ENCODE measurements at places on chromosomes 2 and 18.

DNA sequence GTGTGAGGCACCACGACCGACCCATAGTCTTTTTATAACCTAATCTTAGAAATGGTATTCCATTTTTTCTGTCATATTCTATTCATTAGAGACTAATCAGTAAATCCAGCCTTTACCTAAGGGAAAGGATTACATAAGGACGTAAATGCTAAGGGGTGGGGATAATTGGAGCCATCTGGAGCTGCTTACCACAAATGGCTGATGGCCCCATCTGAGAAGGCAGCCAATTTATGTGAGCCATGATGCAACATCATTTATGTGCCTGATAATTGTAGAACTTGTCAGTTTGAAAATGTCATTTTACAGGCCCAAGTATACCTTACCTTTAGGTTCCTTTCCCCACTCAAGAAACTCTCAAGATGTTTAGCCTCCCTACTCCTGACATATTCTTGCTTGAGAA, 44.0 kb downstream of the ARHGEF33 start:
- DNase-seq, result no peak

- DNase-seq, result no peak
Measured at GRCh38 chr2:7816944-7817343, 864.9 kb upstream of the ID2 start.

DNA sequence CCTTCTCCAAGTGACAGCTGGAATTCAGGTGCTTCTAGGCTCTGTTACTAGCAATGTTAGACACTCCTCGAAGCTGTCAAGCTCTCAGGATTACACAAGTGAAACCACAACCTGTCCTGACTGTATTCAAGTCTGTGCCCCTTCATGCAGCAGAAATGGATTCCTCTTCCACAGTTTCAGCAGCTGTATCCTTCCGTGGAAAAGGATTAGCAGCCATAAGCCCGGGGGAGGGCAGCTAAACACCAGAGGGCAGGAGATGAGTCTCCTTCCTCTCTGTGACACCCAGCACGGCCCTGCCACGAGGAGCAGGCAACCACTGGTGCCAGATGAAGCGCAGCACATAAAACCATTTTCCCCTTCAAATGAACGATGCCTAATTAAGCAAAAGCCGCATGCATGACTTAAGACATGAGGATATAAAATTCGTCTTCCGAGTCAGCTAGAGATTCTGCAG, 1.2 kb downstream of the ST3GAL5 start:
- DNase-seq, result no peak

DNA sequence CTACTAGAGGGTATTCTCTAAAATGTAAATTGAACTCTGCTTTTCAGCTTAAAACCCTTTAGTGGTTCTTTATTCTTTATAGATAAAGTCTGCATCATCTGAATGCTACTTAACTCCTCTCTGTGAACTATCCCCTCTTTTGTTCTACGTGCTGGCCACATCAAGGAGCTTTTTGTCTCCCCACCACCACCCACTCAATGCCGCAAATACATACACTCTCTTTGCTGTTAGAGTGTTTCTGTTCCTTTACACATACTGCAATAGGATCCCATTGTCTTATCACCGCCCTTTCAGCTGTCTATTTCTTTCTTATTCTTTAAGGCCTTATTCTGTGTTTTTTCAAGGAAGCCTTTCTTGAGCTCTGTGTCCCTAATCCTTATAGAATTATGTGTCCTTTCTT, 83.3 kb downstream of the EML4 start:
- DNase-seq, result no peak

DNA sequence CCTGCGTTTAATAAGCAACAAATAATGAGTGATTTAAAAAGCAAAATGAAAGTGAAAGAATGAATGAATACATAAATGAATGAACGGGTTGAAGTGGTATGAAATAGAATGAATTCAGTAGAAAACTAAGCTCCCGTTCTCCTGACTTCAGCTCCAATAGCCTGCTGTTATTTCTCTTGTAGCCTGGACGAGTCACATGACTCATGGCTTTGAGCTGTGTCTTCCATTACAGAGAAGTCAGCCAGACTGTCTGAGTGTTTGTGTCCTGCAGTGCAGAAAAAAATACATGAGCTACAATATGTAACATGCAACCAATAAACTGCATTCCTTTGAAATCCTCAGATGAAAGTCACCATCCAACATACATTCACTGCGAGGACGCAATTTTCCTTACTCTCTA, 21.2 kb downstream of the SCG2 start:
- no peak for DNase-seq

GRCh38 chr2:34045101-34045655, 446.1 kb upstream of the FAM98A start:
- DNase-seq, result no peak

- no peak for DNase-seq
Measured at GRCh38 chr2:74457549-74458131, 598 bp upstream of the WBP1 start.

DNA sequence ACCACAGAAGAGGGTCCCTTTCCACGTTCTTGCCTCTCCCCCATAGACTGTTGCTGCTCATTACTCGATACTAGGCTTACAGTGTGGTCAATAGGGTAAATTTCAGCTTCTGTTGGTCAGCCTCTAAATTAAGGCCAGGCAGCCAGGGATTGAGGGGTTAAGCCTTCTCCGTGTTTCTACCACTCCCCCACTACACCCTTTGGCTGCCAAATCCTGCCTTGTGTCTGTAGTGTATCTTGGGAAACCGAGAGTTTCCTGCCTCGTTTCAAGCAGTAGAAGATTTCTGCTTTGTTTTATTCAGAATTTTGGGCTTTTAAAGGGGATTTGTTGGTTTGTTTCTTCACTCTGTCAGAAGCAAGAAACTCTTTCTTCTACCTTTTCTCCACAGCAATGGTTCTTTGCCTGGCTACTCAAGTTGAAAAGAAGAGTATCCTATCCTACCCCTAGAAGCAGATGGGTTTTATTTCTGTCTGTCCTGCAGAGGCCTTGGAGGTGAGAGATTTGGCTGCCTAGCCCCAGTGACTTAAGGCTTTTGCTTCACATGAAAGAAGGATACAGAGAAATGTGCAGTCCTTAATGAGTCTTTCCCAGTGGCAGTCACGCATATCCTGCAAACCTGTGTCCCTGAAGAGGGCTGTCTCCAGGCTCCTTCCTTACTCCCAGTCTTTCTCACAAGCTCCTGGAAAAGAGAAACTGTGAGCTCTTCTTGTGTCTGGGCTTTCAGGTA, 261.5 kb upstream of the TANK start:
- DNase-seq, result no peak

Measured in omental fat pad (tissue), 4 donors.